HuH-7.5 (cell line): ENCODE measurements at places on chromosomes 1 and 21.

- no peak for DNase-seq
Measured at GRCh38 chr1:201501144-201501543, 5.8 kb downstream of the CSRP1 start.

DNA sequence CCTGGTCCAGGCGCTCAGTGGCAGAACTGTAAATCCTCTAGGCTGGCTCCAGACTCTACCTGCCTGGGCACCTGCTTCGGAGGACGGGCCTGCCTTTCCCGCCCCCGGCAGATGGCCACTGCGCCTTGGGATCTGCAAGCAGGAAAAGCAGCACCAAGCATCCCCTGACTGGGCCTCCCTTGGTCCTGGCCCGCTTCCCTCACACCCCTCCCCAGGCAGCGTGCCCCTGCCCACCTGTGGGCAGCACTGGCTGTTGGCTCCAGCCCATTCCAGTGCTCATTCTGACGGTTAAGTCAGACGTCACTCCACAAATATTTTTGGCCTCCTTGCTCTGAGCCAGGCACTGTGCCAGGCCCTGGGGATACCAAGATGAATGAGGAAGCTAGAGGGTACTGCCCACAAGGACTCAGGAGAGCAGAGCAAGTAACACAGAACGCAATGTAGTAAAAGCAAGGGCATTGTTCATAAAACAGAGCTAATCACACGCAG, 22.0 kb upstream of the BLACAT1 start:
- no peak for DNase-seq

GRCh38 chr1:155967341-155968050, 10.9 kb downstream of the ARHGEF2 start:
- DNase-seq = no peak

DNA sequence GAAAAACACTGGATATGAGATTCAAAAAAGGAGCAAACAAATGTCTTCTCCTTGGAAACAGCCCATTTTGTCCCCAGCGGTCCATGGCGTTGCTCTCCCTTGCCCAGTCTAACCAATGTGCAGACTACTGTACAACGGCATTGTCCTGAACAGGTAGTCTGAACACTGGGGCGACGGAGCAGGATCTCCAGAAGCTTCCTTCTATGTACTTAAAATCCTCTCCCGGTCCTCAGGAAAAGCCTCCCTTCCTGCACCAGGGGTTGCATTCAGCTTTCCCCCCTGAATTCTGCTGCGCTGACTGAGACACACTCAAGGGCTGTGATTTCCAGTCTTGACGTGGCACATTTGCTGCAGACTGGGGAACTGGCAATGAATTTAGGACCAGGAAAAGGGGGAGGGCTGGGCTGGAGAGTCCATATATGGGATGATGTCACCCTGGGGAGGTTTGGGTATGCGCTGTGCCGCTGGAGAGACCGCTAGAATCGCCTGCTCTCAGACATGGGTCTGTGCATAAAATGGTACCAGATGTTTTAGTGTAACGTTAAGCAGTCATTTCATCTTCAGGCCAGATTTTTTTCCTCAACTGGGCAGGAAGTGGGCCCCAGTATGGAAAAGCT, 275.9 kb upstream of the C1orf105 start:
- no peak for DNase-seq

DNA sequence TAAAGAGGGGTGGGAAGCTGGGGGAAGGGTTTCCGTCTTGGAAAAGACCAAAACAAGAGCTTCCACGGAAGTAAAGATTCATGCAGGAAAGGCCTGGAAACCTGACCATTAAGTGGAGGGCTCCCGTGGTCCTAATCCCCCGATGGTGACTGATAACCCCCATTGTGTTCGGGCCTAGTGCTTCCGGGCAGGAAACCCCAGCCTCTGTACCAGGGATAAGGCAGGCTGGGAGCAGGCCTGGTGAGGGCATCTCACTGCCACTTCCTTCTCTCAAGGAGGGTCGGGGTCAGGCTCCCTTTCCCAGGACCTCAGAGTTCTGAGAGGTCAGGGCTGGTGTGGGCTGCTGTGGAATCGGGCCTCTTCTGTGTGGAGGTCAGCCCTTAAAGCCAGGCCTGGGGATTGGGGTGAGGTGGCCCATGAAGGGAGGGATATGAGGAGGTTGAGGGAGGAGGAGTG, 136.9 kb downstream of the CDC7 start:
- DNase-seq = no peak

DNA sequence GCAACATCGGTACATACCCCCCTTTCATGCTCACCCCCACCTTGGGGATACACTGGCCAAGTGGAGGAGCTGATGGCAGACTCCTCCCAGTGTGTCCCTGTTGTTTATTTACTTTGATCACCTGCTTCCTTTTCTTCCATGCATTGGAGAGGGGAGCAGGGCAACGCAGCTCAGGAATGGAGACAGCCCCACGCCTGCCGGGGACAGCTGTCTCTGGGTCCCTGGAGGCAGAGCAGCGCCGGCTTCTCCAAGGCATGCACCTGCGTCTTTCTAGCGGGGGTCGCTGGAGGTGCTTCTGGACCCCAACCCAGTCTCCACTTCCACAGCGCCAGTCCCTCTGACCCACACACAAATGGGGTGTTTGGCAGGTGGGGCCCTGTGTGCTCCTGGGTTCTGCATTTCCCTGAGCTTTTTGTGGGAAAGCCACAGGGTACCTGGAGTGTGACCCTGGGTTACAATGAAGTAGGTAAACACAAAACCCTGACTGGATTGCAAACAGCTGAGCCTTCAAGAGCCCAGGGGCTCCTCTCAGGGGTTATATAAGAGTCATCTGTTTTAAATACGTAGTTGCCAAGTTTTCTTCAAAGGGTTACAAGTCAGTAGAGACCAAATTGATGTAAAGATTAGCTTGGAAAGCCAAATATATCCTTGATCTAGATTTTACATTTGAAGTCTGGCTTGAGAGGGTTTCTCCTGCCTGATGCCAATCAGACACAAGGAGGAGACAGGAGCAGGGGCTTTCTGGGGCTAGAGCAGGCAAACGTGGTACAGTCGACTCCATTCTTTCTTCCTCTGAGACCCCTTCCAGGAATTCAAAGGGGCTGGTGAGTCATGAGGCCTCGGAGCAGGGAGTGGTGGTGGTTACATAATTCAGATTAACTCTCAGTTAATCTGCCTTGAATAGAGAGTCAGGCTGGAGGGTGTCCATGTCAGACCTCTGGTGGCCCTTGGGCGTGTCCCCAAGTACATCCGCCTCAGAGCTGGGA, 4.5 kb downstream of the AJAP1 start:
- no peak for DNase-seq

GRCh38 chr1:215878843-215879242, 311.7 kb downstream of the KCTD3 start:
- DNase-seq = no peak

DNA sequence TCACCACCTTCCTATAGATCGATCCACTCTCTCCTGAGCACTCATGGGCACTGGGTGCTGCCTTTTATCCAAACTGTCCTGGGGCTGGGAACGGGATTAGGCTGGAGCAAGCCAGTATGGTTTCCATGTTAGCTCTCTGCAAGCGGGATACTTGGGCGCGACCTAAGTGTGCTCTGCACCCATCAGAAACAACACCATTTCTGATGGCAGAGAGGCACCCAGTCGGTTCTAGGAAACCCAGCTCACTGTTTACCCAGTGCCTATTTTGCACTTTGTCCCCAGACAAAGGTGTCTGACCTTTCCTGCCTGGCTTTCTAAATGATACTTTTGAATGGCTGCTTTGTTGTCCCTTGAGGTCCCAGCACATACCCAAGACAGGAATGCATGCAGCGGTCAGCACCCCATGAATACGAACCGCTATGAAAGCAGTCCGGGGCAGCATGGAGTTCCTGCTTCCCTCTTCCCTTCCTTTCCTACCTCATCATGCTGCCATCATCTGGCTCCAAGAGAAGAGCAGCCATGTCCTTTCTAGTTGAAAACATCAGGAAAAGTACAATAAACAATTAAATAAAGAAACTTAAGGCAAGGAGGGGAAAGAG, 83.9 kb downstream of the TRABD2B start:
- DNase-seq = peak; percentile 52

- no peak for DNase-seq
Measured at GRCh38 chr1:66546047-66546810, 12.3 kb downstream of the SGIP1 start.

DNA sequence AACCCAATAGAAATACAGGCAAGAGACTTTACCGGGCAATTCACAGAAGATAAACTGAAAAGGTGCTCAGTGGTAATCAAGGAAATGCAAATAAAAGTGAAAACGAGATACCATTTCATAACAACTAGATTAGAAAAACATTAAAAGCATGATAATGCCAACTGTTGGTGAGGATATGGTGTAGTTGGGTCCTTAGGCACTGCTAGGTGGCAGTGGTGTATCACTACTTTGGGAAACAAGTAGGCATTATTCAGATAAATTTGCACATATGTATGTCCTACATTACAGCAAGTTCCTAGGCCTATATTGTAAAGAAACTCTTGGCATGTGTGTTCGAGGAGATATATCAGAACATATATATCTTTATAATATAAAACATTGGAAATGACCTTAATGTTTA, 31.0 kb downstream of the AZIN2 start:
- DNase-seq = no peak

- DNase-seq = no peak
Measured at GRCh38 chr1:209484429-209484828, 99.1 kb upstream of the CAMK1G start.

GRCh38 chr1:43879414-43879813, 54.2 kb upstream of the ARTN start:
- no peak for DNase-seq

GRCh38 chr1:204342310-204342709, 17.4 kb downstream of the PLEKHA6 start:
- DNase-seq = no peak

- DNase-seq = no peak
Measured at GRCh38 chr1:199995096-199995685, 32.3 kb upstream of the NR5A2 start.

DNA sequence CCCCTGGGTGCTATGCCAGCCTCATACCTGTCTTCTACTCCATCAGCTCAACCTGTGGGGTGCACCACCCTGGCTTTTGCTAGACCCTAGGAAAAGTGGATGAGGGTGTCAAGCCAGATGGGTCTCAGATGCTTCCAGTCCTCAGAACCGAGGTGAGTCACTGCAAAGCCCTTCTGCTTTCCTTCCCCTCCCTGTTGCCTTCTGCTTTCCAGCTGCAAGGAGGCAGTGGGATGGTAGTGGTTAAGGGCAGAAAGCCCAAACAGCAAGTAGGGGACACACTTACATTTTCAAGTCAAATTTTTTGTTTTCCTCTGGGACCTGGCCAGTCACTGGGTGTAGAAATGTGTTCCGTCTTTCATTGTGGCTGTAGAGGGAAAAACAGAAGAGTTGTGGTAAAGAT, 60.7 kb upstream of the GOLT1A start:
- DNase-seq = no peak

GRCh38 chr1:169648709-169649108, 18.8 kb upstream of the SELP start:
- DNase-seq = no peak

DNA sequence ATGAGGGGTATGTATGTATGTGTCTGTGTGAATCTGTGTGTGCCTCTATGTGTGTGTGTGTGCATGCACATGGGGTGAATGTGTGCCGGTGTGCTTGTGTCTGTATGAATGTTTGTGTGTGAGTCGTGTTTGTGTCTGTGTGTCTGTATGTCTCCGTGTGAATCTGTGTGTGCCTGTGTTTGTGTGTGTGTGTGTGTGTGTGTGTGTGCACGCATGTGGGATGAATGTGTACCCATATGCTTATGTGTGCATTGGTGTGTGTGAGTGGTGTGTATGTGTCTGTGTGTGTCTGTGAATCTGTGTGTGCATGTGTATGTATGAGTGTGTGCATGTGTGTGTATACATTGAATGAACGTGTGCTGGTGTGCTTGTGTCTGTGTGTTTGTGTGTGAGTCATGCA, 88.9 kb downstream of the MATN1 start:
- no peak for DNase-seq

DNA sequence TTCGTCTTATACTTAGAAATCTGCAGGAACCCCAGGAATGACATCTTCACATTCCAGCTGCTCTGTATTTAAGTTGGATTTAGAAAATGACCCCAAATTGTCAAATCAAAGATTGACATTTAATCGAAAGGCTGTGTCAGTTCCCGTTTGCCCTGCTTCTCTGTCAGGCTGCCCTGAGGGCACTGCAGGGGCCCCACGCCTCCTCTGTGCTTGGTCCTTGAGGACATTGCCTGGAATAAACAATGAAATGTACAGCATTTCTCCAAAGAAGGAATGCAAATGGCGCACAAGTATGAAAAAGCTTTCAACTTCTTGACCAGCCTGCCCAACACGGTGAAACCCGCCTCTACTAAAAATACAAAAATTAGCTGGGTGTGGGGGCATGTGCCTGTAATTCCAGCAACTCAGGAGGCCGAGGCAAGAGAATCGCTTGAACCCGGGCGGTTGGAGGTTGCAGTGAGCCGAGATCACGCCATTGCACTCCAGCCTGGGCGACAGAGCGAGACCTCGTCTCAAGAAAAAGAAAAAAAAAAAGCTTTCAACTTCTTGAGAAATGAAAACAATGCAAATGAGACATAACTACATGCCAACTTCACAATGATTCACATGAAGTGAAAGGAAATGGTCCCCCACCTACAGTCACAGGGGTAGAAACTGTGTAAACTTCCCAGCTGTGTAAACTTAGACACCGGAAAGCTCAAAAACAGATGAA, 3.0 kb downstream of the TMPRSS3 start:
- DNase-seq = no peak

DNA sequence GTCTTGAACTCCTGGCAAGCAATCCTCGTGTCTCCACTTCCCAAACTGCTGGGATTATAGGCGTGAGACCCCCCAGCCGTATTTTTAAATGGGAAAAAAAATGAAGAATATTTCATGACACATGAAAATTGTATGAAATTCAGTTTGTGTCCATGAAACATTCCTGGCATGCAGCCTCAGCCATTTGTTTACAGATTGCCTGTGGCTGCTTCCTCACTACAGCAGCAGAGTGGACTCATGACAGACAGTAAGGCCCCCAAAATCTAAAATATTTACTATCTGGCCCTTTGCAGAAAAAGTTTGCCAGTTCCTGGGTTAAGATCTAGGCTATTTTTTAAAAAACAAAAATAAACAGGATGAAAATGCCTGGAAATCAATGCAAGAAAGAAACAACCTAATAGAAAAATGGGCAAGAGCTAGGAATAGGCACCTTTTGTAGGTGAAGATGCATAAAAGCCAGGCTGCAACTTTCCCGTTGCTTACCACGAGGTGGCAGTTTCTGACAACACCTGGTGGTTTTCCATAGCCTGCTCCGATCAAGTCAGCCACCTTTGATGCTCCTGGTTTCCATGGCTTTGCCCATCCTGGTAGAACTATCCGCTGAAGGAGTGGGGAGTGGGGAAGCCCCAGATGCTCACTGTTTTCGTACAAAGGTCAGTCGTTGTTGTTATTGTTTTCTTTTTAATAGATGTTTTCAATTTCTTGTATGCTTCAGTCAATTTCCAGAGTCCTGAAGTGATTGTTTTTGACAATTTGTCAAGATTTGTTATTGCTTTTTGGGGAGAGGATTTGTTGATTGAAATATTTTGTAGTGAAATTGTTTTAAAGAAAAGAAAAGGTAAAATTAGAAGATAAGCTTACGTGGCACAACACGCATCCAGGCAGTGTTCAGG, 24.3 kb downstream of the UBE2Q1 start:
- DNase-seq = peak; percentile 77

- DNase-seq = no peak
Measured at GRCh38 chr1:200771625-200772555, 33.2 kb downstream of the CAMSAP2 start.

- DNase-seq = no peak
Measured at GRCh38 chr1:1183221-1183747, 9.6 kb downstream of the TTLL10 start.

- DNase-seq = no peak
Measured at GRCh38 chr1:57719274-57719673, 295.4 kb upstream of the DAB1 start.
